Tibial nerve (tissue), 4 donors: ENCODE measurements at places on chromosomes 2 and 18. TPM values are rescaled to one million over a fixed set of nuclear protein-coding genes. Genes with fewer than 3 reads are reported as not detected.

DNA sequence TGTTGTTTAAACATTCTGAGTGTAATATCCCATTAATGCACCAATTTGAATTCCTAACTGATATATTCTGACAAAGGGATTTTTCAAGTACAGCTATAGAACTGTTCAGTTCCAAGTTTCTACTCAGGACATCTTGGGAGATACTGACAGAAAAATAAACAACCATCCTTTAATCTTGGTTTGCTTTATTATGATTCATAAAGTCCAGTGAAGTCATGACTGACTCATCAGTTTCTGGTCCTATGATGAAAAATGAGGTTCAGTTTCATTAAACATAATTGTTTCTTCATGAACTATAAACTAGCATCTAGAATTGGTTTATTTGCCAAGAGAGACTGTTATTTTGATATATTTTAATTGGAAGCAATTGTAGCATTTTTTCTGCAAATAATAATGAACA, 896.2 kb downstream of the CCDC85A start:
- no peak for DNase-seq

PPP3R1 gene
- 31.5 TPM for total RNA-seq

ACADL gene
- total RNA-seq: 167 TPM

GRCh38 chr2:85008252-85008651, 37.3 kb downstream of the KCMF1 start:
- DNase-seq: no peak

PPP1R1C gene
- total RNA-seq: 3.9 TPM

DNA sequence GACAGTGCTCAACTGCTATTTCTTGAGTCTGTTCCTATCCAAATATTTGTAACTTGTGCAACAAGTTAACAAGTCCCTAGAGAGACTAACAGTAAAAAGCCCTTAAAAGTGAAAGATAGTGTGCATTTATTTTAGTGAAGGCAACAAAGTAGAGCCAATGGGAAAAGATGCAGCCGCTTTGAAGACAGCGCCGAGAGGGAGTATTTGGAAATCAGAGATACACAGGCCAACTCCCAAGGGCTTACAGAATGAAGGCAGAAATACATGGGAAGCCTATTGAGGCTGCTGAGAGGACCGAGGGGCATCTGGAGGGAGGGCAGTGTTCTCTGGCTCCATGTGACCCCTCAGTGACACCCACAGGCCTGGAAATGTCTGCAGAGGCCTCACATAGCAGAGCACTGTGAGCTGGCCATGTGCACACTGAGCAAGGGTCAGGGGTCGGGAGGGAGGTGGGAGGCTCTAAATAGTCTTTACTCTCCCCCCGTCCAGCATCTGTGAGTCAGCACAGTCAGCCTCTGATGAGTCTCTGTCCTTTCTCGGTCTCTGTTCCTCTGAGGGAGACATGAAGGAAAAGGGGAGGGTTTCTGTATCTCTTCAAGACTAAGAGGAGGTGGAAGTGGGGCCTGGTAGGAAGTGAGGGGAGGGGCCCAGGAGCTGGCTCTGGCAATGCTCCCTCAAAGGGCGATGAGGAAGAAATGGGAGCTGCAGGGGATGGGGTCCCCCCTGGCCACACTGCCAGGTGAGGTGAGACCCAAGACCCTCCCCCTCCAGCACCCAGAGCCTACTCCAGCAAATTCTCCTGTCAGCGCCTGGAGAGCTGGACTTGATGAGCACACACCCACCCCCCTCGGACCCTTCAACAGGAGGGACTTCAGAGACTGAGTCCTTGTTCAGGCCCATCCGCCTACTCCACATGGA, 133.6 kb downstream of the SP3 start:
- peak; percentile 61 for DNase-seq

GRCh38 chr2:226868331-226869162, 32.7 kb downstream of the RHBDD1 start:
- DNase-seq: no peak

ITGB6 gene
- not detected for total RNA-seq

- no peak for DNase-seq
Measured at GRCh38 chr18:36298126-36298741, 721 bp downstream of the FHOD3 start.

RND3 gene
- total RNA-seq: 28.4 TPM

GRCh38 chr2:30769891-30770462, 37.3 kb downstream of the CAPN13 start:
- no peak for DNase-seq

DNA sequence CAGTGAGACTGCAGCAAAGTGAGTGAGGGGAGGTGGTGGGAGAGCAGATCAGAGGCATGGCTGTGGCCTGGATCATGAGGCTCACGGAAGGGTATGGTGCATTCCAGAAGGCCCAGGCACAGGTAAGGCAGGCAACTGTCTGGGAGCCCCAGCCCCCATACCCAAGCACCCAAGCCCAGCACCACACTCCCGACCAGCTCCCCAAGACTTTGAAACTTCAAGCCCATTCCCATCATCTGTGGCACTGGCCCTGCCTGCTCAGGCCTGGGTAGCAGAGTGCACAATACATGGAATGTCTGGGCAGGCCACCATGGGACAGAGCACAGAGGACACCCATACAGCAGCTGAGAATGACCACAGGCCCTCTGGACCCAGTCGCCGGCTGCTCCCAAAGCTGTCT, 202.6 kb upstream of the ARL4C start:
- no peak for DNase-seq

DNA sequence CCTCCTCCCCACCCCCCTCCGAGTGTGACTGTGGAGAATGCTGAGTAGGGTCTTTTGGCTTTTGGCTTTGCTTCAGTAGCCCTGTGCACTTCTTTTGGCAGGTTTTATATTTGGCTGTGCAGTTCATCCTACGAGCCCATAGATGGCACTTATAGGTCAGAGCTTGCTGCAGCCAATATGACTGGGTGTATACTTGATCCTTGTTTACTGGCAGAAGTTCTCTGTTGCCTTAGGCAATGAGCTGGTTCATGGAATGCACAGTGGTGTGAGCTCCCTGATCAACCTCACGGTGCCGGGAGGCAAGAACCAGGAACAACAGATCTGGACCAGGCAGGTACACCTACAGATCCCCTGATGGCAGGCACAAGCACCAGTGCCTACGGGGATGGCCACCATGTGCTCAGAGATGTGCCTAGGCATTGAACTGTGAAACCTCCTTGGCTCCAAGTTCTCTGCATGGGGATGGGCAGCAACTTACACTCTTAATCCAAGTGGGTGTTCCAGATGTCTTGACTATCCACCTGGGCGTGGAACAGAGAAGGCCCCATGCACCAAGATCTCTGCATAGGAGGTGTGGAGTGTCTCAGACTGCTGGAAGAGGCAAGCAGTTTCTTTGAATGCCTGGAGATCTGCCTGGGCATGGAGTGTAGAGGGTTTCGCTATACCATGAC, 190.4 kb downstream of the KIAA1328 start:
- DNase-seq: no peak

GRCh38 chr2:67706082-67706481, 308.9 kb downstream of the ETAA1 start:
- DNase-seq: no peak

- no peak for DNase-seq
Measured at GRCh38 chr2:33106115-33106514, 159.4 kb downstream of the LTBP1 start.

DNA sequence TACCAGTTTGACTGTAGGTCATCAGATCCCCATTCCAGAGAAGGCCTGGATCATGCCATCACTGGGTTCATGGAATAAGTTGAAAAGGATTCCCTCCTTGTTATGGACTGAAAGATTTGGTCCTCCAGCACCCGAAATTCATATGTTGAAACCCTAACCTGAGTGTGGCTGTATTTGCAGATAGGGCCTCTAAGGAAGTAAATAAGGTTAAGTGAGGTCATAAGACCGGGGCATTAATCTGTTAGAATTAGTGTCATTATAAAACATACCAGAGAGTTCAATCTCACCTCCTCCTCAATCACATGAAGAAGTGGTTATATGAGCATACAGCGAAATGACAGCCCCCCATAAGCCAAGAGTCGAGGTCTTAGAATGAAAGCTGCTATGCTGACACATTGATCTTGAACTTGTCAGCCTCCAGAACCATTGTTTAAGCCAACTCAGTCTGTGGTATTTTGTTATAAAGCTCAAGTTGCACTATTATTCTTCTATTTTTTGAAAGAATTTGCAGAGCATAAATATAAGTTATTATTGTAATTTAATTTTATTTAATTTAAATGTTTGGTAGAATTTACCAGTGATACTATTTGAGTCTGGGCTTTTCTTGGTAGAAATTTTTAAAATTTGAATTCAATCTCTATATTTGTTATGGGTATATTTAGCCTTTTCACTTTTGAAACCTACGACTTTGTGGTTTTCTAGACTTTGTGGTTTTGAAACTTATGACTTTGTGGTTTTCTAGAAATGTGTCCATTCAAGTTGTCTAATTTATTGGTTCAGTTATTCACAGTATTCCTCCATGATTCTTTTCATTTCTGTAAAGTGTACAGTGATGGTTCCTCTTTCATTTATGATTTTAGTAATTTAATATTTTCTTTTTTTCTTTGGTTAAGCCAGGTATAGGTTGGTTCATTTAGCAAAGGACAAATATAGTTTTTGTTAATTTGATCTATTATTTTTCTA, 1206.7 kb upstream of the CDH2 start:
- no peak for DNase-seq

DNA sequence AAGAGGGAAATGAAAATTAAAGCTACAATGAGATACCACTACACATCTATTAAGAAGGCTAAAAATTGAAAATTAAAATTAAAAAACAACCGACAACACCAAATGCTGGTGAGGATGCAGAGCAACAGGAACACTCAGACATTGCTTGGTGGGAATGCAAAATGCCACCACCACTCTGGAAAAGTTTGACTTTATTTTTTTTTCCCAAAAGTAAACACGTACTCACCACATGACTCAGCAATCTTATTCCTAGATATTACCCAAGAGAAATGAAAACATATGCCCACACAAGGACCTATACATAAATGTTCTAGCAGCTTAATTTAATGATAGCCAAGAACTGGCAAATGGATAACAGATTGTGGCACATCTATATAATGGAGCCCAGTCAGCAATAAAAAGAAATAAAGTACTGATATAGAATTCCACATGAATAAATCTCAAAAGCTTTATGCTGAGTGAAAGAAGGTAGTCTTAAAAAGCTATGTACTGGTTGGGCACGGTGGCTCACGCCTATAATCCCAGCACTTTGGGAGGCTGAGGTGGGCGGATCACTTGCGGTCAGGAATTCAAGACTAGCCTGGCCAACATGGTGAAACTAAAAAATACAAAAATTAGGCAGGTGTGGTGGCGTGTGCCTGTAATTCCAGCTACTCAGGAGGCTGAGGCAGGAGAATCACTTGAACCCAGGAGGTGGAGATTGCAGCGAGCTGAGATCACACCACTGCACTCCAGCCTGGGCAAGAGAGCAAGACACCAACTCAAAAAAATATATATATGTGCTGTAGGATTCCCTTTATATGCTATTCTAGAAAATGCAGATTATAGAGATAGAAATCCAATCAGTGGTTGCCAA, 4.2 kb upstream of the PROC start:
- no peak for DNase-seq

POTEC gene
- not detected for total RNA-seq

GRCh38 chr2:32627441-32627813, 423 bp upstream of the TTC27 start:
- no peak for DNase-seq

MARCO gene
- 11.1 TPM for total RNA-seq

- no peak for DNase-seq
Measured at GRCh38 chr2:73069041-73069854, 2.3 kb downstream of the SFXN5 start.

DNA sequence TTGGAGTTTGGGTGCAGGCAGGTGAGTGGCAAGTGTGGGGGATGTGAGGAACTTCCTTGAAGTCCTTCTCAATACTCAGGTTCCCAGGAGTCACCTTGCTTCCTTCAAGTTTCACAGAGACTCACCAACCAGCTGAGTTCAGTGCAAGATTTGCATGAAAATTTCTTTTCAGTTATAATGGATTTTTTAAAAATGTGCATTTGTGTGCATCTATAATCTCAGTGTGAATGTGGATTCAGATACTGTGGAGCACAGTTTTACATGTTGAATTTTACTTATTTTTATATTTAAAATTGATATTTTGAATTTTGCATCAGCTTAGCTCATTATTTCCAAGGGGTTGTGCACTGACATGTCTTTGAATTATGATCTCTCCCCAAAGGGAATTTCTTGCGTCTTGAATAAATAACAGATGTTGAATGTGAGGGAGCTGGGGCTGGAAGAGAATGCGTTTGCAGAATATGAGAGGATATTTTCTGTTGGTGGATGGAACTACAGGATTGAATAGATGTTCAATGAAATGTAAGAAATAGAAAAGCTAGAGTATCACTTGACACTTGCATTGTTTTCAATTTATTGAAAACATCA, 184.3 kb downstream of the RPRM start:
- DNase-seq: no peak

GRCh38 chr18:12283256-12283655, 24.8 kb upstream of the TUBB6 start:
- no peak for DNase-seq

- no peak for DNase-seq
Measured at GRCh38 chr18:46892842-46893241, 24.5 kb downstream of the PIAS2 start.

GRCh38 chr2:239119346-239120126, 271.7 kb downstream of the TWIST2 start:
- no peak for DNase-seq

DNA sequence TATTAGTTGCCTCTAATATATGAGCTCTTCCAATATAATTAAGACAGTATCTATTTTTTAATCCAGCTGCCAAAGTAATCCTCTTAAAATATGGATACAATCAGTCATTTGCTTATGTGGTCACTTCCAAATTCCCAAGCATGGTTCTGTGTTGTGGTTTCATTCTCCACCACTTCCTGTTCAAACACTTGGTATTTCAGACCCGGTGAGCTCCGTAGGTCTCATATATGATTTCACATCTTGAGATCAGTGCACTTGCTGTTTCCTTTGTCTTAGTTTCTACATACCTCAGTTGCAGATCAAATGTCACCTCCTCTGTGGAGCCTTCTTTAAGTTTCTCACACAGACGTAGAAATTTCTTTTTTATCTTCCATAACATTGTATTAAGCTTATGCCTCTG, 254.2 kb downstream of the KCNS3 start:
- no peak for DNase-seq

- DNase-seq: no peak
Measured at GRCh38 chr2:154698296-154698720, at the start of gene KCNJ3. TSS of gene KCNJ3 (plus strand) at chr2:154698695. CDS start at chr2:154698776, 81 bp downstream.

DNA sequence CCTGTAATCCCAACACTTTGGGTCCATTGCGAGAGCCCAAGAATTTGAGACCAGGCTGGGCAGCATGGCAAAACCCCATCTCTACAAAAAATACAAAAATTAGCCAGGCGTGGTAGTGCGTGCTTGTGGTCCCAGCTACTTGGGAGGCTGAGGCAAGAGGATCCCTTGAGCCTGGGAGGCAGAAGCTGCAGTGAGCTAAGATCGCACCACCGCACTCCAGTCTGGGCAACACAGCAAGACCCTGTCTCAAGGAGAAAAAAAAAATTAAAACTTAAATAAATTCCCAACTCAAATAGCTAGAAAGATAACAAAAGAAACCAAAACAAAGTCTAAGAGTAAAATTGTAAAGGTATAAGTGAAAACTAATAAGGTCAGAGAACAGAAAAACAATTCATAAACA, 6.2 kb downstream of the ASXL2 start:
- DNase-seq: no peak
